ENCODE measurements at places on chromosomes 2 and 18.
A peak's percentile ranks its signal among the peaks of the same experiment; 100 is the strongest.

DNA sequence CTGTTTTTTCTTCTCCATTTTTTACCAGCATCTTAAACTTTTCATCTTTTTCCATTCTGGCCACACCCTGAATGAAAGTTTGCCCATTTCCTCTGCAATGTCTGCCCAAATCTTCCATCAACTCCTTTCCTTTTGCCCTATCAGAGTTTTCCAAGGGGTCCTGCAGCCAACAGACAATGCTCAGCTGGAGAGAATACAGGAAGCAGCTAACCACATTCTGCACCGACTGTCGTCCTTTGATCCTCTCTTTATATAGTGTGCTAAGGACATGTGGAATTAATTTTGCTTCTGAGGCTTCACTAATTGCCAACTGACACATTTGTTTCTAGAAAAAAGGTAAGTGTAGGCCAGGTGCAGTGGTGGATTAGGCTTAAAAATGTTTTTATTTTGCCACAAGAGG, 50.5 kb upstream of the DLX2 start:
- DNase-seq = no peak

- DNase-seq = no peak
Measured at GRCh38 chr18:24315170-24315569, 82.5 kb downstream of the OSBPL1A start.

DNA sequence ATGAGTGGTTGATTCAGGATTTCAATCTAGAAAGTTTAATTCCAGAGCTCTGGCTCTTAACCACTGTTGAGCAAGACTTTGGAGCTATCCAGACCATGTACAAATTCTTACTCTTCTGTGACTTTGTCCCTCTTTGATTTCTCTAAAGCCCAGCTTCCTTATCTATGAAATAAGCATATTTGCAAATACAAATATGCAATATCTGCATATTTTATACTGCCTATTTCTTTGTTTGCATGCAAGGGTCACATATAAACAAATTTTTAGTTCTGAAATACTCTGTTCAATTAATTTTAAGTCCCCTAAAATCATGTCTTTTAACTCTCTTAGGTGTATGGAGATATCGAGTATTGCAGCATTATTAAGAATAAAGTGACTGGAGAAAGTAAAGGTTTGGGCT, 5.5 kb downstream of the RBM45 start:
- DNase-seq = no peak

GRCh38 chr2:22879009-22879863, 505.7 kb upstream of the KLHL29 start:
- no peak for DNase-seq

DNA sequence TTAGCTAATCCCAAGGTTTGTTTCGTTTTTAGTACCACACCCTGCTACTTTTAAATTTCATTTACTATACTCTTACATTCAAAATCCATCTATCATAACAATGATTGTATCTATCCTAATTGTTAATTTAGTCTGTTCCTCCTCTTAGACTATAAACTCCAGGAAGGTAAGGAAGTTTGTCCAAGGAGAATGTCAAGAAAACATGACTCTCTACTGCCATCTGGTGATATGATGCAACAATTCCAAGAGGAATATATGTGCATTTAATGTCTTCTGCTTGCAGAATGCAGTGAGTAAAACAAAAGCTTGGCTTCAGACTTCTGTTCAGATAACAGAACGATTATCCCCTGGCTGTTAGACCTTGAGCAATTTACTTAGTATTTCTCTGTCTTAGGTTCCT, 1267.1 kb downstream of the LRP1B start:
- peak; percentile 25 for DNase-seq

DNA sequence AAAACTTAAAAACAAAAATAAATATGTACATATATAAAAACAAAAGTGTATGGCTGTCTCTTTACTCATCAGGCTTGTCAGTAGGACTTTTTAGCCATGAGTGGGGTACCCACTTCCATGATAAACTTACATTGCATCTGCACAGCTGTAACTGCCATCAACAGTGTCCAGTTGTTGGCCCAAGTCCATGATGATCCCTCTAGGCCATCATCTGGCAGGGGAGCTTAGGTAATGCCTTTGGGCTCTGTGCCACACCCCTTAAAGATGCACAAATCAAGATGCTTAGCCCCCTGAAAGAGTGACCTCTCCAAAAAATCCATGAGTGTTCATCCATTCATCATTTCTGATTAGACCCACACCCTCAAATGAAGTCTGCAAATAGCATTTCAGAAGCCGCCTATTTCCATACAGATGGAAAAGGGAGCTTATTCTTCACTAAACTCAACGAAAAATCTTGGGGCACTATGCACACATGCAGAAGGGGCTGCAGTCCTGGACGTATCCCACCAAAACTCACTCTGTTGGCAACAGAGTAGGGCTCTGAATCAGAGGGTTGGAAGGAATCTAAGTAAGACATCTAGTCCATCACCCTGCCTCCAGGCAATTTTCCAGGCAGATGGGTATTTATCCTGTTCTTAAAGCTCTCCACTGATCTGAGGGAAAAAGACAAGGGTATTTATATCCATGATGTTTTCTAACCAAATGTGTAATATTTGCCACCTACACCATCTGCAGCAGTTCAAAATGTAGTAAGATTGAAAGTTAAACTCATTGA, 691.0 kb downstream of the ZEB2 start:
- no peak for DNase-seq

DNA sequence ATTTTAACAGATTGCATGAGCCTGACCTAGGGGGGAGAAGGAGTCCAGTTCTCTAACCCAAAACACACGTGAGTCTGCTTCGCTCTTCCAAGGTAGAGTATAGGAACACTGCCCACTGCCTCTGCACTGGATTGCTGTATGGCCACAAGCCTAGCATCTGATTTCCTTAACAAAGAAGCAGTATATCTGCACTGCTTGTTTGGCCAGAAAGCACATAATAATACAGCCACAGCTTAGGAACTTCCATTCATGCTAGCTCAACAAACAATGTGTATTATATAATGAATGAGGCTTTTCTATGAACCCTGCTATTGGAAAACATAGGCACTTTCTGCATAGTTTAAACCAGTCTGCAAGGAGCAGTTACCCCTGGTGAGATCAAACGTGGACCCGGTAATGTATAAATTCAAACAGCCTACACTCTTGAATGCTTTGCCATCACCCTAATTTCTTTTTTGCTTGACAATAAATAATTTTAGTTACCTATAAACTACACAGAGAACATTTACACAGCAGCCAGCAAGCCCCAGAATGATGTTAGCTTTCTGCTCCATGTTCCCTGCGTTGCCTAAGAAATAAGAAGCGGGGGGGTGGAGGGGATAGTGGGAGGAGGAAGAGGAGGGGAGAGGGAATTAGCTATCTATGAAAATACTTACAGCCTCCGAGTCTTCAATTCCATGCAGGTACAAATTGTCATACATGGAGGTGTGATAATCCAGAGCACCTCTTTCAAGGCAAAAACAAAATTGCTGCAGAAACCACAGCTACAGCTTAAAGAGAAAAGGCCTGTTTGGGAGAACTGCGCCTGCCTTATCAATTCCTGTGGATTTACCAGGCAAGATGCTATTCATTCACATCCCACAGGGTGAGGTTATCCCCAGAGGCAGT, 125.6 kb downstream of the CACNB4 start:
- no peak for DNase-seq

DNA sequence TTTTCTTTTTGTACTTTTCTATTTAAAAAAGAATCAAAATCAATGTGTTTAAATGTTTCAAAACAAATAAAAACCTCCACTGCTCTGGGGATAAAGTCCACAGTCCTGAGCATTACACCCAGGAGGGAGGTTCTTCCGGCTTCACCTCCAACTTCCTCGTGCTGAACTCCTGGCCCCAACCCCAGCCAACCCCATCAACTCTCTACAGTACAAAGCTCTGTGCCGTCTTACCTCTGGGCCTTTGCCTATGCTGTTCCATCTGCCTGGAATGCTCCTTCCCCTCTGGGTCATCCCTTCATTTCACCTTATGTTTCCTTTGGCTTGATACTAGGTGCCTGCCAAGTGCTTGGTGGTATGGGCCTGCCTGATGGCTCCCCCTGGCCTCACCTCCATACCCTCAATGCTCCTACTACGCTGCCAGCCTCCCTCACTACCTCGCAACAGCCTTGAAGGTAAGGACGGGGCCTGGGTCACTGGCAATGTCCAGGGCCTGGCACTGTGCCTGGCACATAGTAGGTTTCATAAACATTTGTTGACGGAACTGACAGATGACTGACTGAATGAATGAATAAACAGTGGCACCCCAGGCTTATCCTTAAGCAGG, 28.8 kb downstream of the SDC1 start:
- DNase-seq = no peak

GRCh38 chr2:196987649-196988364, 61.3 kb upstream of the PGAP1 start:
- DNase-seq = peak; percentile 94

DNA sequence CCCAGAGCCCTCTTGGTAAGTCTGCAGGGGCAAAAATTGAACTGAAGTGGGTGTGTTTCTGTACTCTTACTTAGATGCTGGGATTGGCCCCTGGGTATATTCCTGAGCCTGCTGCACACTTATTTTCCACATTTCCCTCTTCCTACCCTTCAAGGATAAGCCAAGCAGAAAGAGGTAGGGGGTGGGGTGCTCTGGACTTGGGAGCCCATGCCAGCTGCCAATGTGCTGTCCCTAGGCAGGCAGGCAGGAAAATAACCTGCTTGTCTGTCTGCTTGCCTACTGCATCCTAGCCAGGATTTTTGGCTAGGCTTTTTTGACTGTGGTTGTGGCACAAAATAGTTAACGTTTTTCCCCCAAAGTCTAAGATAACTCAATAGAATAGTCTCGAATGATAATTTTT, 234.3 kb downstream of the ALK start:
- no peak for DNase-seq

- no peak for DNase-seq
Measured at GRCh38 chr2:143759455-143759854, 630.2 kb downstream of the ARHGAP15 start.
